ENCODE measurements at places on chromosomes 3 and 15.

- H3K27ac ChIP-seq, result no peak overlapping the region
- no peaks in the 10 kb centered on the region for H3K27me3 ChIP-seq
- no peaks in the 10 kb centered on the region for H3K4me1 ChIP-seq
- H3K36me3 ChIP-seq, result no peaks in the 10 kb centered on the region
Observed at GRCh38 chr3:16148783-16149182, 25.7 kb upstream of the GALNT15 start.

- peaks cover 34% of the 10 kb centered on the region for H3K36me3 ChIP-seq
- H3K27me3 ChIP-seq, result no peaks in the 10 kb centered on the region
- no peak overlapping the region for H3K27ac ChIP-seq
- H3K4me1 ChIP-seq, result no peaks in the 10 kb centered on the region
- DNase-seq, result no peak
Observed at GRCh38 chr15:93007994-93008393, 81.0 kb downstream of the RGMA start.

DNA sequence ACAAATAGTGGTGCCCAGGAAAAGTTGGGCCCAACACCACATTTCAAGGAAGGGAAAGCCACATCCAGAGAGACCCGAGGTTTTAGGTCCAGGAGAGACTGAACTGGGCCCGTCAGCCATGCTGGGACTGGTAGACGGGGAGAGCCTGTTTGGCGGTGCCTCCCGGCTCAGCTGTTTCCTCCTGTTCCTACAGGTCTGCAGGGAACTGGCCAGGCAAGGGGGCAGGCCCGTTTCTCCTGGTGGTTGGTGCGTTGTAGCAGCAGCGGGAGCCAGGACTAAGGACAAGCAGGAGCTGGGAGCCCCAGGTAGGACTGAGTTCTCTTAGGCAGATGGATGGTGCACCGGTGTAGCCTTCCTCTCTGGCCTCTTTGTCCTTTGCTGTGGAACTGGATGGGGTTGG is 3.9 kb downstream of the PRKCD start:
- peaks cover 3% of the 10 kb centered on the region for H3K27me3 ChIP-seq
- DNase-seq, result no peak
- no peak overlapping the region for H3K4me3 ChIP-seq
- H3K4me1 ChIP-seq, result peaks cover 27% of the 10 kb centered on the region

DNA sequence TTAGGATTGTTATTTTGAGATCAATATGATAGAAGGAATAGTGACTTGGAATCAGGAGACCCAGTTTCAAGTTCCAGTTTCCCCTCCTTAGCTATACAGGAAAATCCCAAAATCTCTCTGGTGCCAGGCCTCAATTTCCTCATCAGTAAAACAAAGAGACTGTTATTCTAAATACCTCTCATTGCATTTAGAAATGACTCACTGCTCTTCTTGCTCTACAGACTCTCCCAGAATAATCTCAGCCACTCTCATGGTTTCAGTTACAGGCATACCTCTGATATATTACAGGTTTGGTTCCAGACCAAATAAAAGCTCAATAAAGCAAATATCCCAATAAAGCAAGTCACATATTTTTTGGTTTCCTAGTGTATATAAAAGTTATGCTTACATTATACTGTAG is 28.3 kb downstream of the IMPG2 start:
- H3K27ac ChIP-seq, result no peak overlapping the region
- no peaks in the 10 kb centered on the region for H3K36me3 ChIP-seq
- H3K27me3 ChIP-seq, result no peaks in the 10 kb centered on the region
- peak; percentile 26 for DNase-seq
- H3K4me3 ChIP-seq, result no peak overlapping the region

GRCh38 chr15:32646291-32646690 is 4.8 kb downstream of the SCG5 start:
- DNase-seq, result no peak
- H3K4me1 ChIP-seq, result no peaks in the 10 kb centered on the region

GRCh38 chr15:85607842-85608241 is 186.9 kb downstream of the KLHL25 start:
- H3K27me3 ChIP-seq, result no peaks in the 10 kb centered on the region
- H3K36me3 ChIP-seq, result peaks cover 2% of the 10 kb centered on the region
- no peak overlapping the region for H3K4me3 ChIP-seq
- no peak overlapping the region for H3K27ac ChIP-seq
- peak; percentile 71 for DNase-seq
- H3K4me1 ChIP-seq, result peaks cover 12% of the 10 kb centered on the region

- no peak overlapping the region for H3K4me3 ChIP-seq
- no peaks in the 10 kb centered on the region for H3K36me3 ChIP-seq
- no peaks in the 10 kb centered on the region for H3K27me3 ChIP-seq
- H3K4me1 ChIP-seq, result no peaks in the 10 kb centered on the region
Observed at GRCh38 chr3:17951241-17951640, 208.8 kb upstream of the TBC1D5 start.

Measured in trophoblast cell (in vitro differentiated cells and primary cell).